Neural progenitor cell (in vitro differentiated cells): ENCODE measurements at places on chromosomes 11 and 22. TPM values are rescaled to one million over a fixed set of nuclear protein-coding genes. Genes with fewer than 3 reads are reported as not detected.

DNA sequence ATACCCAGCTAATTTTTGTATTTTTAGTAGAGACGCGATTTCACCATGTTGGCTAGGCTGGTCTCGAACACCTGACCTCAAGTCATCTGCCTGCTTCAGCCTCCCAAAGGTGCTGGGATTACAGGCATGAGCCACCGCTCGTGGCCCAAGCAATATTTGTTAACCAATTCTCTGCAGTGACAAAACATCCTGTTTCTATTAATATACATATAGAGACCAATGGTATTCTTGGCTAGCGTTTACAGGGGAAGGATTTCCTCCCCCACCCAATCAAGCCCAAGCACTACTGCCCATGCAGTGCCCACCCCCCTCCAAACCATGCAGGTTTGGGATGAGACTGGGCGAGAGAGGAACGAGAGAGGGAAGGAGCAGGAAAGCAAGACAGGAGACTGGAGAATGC lies 53.1 kb downstream of the APOL3 start:
- peaks cover 15% of the 10 kb centered on the region for H3K4me1 ChIP-seq
- H3K4me3 ChIP-seq = no peak overlapping the region
- H3K27me3 ChIP-seq = no peaks in the 10 kb centered on the region
- H3K36me3 ChIP-seq = no peaks in the 10 kb centered on the region

DNA sequence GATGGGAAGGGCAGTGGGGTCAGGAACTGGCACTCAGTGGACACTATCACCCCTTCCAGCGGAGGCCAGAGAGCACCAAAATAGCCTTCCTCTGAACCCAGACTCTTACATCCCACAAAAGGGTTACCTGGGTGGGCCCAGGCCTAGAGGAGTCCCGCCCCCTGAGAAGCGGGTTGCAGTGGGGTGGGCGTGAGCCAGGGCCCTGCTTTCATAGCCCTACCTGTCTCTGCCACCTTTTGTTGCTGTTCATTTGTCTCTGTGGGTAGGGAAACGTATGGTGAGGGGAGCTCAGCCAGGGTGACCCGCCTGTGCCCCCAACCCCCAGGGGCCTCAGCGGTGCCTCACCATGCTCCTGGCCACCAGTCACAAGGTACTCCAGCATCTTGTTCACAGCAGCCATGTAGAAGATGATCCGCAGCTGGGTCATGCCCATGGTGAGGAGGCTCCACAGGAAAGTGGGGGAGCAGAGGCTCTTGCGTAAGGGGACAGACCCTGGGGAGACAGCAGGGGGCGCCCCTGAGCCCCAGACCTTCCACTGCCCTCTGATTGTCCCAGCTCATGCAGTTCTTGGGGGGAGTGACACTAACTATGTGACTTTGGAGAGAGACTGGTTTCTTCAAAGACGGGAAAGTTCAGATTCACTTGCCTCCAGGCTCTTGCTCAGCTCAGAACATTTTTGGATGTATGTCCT lies 24.0 kb downstream of the SLC43A1 start:
- DNase-seq = peak; percentile 72
- no peak overlapping the region for H3K4me3 ChIP-seq
- H3K36me3 ChIP-seq = no peaks in the 10 kb centered on the region
- no peaks in the 10 kb centered on the region for H3K4me1 ChIP-seq

GRCh38 chr22:46031965-46032851 lies 55.2 kb upstream of the WNT7B start:
- H3K4me1 ChIP-seq = peaks cover 17% of the 10 kb centered on the region
- peaks cover 37% of the 10 kb centered on the region for H3K27me3 ChIP-seq
- H3K27ac ChIP-seq = no peak overlapping the region
- H3K36me3 ChIP-seq = no peaks in the 10 kb centered on the region
- DNase-seq = no peak

The DUSP8 gene
- total RNA-seq = 0.09 and 0.28 TPM in 2 replicates
